MV-4-11 (cell line): ENCODE measurements at places on chromosomes 6 and 20.

- DNase-seq = no peak
Measured at GRCh38 chr20:8082025-8082424, 50.0 kb upstream of the PLCB1 start.

DNA sequence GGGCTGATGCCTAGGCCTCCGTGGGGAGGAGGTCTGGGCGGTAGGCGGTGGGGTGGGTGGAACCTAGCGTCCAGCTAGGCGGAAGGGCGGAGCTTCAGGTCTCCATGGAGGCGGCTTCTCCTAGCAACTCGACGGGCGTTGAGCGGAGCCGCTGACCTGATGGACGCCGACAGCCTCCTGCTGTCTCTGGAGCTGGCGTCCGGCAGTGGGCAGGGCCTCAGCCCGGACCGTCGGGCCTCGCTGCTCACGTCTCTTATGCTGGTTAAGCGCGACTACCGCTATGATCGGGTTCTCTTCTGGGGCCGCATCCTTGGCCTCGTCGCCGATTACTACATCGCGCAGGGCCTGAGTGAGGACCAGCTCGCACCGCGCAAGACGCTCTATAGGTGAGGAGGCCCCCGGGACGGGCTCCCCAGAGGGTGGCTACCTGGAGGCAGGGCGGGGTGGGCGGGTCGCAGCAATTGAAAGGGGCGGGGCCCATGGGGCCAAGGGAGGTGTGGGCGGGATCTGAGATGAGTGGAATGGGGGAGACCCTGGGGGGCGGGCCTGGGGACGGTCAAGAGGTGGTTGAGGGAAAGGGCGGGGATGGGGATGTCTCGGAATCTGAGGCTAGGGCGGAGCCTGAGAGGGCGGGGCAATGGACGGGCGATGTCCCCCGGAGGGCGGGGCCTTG lies at the start of gene RSPH9:
Gene RSPH9 (plus strand): TSS at position 97 of the 673 bp plus-strand sequence. CDS start 63 bp downstream, at position 160.
- no peak for DNase-seq

DNA sequence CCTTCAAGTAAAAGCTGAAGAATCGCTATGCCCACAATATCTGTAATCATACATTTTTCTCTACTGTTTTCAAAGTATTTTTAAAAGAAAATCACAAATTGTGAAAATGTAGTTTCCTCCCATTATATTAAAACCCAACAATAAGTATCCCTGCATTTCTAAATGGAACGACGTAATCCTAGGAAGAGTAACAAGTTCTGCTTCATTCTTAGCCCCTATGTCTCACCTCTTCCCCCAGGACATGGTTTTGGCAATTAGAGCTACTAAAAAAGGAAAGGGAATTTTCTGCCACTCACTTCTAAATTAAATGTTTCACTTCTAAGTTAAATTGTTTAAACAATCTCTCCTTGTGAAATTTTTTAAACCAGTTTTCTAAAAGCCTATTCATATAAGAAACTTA lies 47.4 kb downstream of the TBPL1 start:
- no peak for DNase-seq

DNA sequence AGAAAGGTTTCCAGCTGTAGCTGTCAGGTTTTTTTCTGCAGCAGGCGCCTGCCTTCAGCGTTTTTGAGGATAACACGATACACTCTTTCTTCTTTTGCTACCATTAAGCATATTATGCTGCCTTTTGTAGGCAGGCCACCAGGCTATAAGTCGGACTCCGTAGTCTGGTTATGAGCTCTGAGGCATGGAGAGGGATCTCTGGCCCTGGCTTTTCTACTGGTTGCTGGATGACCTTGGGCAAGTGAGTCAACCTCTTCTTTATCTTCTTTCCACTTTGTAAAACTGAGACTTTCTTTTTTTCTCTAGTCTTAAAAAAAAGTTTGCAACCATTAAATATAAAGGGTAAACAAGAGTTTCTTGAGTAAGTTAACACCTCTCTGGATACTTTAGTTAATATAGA lies 120.2 kb downstream of the BCKDHB start:
- no peak for DNase-seq

GRCh38 chr6:113464960-113465359 lies 392.2 kb upstream of the MARCKS start:
- peak; percentile 70 for DNase-seq

- peak; percentile 55 for DNase-seq
Measured at GRCh38 chr6:107330168-107330567, 129.2 kb downstream of the PDSS2 start.

DNA sequence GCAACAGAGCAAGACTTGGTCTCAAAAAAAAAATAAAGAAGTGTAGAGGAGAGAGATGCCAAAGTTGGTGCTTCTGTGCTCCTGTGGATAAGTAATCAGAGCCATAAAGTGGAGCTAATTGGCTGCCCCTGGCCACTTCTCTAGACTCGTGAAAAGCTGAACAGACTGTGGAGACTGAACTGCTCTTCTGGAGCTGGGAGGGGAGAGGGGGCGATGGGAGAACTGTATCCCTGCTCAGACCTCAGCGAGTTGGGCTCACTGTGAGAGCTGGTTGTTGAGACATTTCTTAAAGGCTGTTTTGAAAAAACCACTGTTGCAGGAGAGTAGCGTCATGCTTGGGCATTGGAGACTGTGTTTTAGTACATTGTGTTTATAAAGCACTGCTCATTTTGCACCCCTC lies 125.7 kb downstream of the TCP11 start:
- DNase-seq = no peak

GRCh38 chr6:161301338-161301737 lies 27.5 kb upstream of the AGPAT4 start:
- no peak for DNase-seq

GRCh38 chr6:156844089-156844488 lies 66.9 kb downstream of the ARID1B start:
- DNase-seq = no peak

DNA sequence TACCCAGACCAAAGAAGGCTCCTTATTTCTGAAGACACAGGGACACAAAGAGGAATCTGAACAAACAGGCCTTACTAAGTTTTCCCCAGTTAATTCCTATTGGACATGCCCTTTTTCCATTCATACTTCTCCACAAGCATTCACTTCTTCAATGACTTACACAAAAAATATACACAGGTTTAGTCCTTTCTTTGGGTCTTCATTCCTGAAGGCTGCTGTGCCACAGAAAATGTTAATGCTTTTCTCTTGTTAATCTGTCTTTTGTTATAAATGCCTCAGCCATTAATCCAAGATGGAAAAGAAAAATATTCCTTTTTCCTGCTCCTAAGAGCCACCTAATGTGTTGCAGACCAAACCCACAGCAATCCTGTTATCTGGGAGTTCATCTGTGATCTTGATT lies 71.2 kb downstream of the QRSL1 start:
- no peak for DNase-seq

- DNase-seq = peak; percentile 54
Measured at GRCh38 chr6:26556263-26557070, 18.3 kb downstream of the HMGN4 start.

DNA sequence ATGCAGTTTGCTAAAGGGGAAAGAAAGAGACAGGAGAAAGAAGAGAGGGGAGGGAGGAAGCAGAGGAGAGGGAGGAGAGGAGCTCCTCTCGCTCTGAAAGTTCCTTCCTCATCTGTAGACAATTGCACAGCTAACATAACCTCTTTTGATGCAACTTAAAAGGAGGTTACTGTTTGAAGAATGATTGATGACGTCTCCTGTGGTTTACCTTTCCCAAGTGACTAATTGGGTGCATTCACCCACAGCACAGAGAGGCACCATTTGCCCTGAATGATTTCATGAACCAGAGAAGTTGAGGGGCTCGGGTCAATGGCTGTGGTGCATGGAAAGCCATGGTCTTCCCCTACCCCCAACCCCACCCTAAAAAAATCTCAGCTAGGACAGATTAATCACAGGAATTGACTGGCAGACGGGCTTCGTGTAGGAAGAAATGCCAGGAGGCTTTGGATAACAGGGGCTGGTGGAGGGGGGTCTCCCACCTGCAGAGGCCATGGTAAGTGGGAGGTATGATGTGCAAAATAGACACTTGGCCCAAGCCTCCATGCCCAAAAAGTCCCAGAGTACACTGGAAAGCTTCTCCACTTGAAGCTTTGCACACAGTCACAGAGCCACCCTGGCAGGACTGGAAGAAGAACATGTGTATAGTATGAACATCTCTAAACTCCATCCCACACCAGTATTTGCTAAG lies 213.7 kb downstream of the ANKRD60 start:
- peak; percentile 5 for DNase-seq
